ENCODE measurements at places on chromosomes 5 and 9.

- DNase-seq = no peak
Measured at GRCh38 chr5:67897431-67897830, 318.1 kb upstream of the PIK3R1 start.

- no peak for DNase-seq
Measured at GRCh38 chr9:76687861-76688391, 76.3 kb upstream of the PCA3 start.

- peak; percentile 2 for DNase-seq
Measured at GRCh38 chr9:32251539-32251938, 132.9 kb upstream of the ACO1 start.

DNA sequence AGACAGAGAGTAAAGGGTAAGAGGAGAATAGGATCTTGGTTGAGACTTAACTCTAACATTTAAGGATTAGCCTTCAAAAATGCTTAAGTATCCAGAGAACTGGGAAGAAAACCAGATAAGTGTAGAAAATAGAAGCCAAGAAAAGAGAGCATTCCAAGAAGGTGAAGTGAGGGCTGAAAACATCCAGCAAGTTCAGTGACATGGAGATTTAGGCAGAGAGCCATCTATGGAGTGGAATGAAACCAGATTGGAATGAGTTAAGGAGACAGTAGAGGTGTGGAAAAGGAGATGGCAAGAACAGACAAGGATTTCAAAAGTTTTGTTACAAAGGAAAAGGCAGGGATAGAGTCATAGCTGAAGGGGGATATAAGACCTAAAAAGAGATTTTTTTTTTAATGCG lies 188.1 kb downstream of the TRPM3 start:
- no peak for DNase-seq

DNA sequence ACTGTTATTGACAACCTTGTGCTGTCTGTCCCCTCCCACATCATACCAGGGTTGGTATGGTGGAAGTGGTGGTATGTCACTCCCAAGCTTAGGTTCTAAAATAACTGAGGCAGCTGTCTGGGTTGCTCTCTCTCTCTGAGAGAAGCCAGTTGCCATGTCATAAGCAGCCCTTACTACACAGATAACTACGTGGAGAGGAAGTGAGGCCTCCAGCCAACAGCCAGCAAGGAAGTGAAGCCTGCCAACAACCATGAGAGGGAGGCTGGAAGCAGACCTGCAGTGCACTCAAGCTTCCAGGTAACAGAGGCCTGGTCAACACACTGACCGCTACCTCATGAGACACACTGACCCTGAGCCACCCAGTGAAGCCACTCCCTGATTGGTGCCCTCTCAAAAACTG lies 18.6 kb downstream of the CTNNAL1 start:
- no peak for DNase-seq

GRCh38 chr9:10000669-10001068 lies 612.1 kb downstream of the PTPRD start:
- no peak for DNase-seq

Data from activated naive CD8-positive, alpha-beta T cell treated with anti-CD3 and anti-CD28 coated beads, Interleukin-2, amount 50 U/mL, for 16 hours (primary cell).